ENCODE measurements at places on chromosomes 2 and 18.
A peak's percentile ranks its signal among the peaks of the same experiment; 100 is the strongest.

DNA sequence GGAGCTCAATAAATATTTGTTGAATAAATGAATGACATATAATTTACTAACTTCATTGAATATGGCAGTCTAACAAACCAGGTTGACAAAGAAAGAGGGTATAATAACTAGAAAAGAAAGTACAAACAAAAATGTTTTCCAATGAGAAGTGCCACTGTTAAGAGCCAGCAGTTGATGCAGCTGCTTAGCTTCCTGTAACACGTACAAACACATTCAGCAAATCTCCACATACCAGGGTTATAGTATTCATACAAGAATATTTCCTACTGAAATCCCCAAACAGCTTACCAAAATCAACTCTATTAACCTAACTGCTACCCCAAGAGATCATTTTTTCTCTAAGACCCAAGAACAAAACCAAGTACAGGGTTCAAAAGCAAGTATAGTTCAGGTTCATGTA is 77.7 kb downstream of the THADA start:
- no peak for DNase-seq

DNA sequence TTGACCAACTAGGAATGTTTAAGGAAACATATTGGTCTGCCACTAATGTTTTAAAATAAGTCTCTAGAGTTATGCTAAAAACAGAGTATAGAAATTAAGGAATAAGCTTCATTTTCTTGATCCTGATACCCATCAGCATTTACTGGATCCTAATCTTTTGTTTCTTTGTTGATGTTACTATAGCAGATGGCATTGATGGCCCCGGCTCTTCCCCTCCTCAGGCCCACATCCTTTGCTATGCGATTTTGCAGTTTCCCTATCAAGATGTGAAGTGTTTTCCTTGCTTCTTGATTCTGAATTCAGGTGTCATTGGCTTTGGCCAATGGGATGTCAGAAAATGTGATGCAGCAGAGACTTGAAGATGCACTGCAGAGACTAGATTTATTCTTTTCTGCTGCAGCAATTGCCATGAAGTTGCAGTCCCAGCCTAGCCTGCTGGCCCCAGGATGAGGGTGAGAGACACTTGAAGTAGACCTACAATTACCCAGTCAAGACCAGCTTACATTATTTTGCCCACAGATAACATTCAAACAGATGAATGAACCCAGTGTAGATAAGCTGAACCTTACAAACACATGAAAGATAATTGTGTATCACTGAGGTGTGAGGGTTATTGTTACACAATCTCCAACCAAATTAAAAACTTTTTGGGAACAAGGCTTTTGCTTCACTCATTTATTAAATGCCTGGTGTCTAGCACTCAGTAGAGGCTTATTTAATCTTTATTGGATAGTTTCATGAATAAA is 115.2 kb upstream of the ITGA4 start:
- DNase-seq, result no peak

GRCh38 chr2:209532321-209532720 is 108.5 kb downstream of the MAP2 start:
- DNase-seq, result no peak

DNA sequence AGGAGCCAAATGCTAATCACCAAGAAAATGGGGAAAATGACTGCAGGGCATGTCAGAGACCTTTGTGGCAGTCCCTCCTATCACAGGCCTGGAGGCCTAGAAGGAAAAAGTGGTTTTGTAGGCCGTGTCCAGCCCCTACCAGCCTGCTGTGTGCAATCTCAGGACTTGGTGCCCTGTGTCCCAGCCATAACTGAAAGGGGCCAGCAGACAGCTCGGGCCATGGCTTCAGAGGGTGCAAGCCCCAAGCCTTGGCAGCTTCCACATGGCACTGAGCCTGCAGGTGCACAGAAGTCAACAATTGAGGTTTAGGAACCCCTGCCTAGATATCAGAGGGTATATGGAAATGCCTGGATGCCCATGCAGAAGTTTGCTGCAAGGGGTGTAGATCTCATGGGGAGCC is 391.2 kb upstream of the FSIP2 start:
- DNase-seq, result no peak

DNA sequence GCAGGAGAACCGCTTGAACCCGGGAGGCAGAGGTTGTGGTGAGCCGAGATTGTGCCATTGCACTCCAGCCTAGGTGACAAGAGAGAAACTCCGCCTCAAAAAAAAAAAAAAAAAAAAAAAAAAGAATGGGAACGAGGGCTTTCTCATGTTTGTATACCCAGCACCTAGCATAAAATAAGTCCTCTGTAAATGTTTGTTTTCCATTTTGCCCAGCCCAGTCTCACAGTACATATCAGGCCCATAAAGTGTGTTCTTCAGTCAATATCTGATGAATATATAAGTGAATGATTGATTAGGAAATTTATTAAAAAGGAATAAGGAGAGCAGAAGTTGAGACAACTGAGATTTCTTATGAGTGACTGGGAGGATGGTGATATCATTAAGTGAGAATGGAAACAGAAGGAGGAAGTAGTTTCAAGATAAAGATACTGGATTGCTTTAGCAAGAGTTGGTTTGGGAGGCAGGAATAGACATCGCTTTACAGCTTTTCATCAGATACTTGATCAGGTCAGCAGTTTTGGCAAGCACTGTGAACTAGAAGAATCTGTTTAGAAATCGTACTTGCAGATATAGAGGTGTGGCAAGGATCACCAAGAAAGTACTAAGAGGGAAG is 327.5 kb downstream of the KIAA1328 start:
- DNase-seq, result no peak

DNA sequence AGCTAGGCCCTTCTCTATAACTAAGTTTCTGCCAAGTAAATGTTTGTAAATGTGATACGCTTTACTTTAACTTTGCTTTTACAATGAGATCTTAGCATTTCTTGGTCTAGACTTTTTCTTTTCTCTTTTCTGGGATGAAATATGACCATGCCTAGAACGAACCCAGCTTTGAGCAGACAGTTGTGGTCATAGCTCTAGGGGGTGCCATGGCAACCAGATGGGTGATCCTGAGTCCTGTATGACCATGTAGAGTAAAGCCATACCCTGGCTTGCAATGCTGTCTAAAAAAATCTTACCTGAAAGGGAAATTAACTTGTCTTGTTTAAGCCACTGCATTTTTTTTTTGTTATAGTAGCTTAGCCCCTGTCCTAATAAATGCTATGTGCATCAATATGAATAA is 956.3 kb downstream of the SLC4A3 start:
- no peak for DNase-seq

GRCh38 chr2:193409951-193410350 is 1215.2 kb upstream of the TMEFF2 start:
- DNase-seq, result no peak

DNA sequence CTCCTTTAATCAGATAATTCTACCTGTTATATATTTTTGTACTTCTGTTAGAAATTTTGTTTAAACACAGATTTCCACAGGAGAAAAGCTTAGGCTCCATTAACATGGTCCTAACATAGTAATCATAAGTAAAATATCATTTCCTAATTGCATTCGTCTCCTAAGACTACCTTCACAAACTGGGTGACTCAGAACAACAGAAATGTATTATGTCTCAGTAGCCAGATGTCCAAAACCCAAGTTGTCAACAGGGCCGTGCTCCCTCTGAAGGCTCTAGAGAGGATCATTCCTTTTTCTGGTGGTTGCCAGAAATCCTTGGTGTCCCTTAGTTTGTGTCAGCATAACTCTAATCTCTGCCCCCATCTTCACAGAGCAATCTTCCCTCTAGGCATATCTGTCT is 5.4 kb downstream of the FBXO15 start:
- DNase-seq, result no peak

DNA sequence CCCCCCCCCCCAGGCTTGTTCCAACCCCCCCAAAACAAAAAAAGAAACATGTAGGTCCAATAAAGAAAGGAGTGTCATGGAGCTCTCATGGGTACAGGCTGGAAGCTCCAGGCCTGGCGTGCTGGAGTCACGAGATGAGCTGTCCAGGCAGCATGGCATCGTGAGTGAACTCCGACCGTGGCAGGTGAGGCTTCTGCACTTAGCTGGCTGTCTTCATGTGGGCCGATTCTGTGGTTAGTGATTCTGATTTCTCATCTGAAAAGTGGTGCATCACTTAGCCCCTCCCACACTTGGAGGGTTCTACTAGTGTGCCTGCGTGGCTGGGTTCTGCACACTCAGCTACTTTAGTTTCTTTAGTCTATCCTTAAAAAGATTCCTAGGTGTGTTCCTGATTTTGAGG is 126.4 kb upstream of the MGAT5 start:
- DNase-seq, result peak; percentile 50

- no peak for DNase-seq
Observed at GRCh38 chr18:77648411-77648810, 398.8 kb downstream of the GALR1 start.

- DNase-seq, result no peak
Observed at GRCh38 chr18:49597157-49597931, 35.5 kb downstream of the LIPG start.

- no peak for DNase-seq
Observed at GRCh38 chr18:79508565-79509535, 113.1 kb downstream of the NFATC1 start.

GRCh38 chr18:5238371-5238976 is 41.4 kb upstream of the AKAIN1 start:
- DNase-seq, result peak; percentile 8

DNA sequence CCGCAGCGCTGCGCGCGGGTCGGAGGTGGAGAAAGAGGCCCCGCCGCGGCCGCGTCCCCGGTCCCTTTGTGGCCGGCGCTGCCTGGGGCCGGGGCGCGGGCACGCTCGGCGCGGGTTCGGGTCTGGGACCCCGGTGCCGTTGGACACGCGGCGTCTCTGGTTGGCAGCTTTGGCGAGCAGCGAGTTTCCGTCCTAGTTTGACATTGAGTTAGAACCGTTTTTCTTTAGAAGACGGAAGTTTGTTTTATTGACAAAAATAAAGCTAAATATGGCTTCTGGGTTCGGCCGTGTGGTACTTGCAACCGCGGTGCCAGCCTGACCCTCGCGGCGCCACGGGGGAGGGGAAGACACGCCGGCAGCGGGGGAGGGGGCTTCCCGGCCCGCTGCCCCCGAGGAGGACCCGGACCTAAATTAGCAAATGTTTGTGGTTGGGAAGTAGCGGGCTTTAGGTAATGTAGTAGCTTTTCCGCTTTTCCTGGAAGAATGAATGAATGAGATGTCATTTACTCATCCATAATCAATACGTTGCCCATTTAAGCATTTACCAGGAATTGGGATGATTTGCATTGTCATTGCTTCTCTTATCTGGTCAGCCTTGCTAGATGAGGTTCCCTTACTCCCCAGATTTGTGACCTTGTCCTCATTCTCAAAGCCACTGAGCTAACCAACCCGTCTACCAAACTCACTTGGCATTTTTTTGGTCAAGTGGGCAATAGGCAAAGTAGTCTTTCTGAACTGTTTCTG is 530 bp downstream of the GALNT1 start:
- no peak for DNase-seq

DNA sequence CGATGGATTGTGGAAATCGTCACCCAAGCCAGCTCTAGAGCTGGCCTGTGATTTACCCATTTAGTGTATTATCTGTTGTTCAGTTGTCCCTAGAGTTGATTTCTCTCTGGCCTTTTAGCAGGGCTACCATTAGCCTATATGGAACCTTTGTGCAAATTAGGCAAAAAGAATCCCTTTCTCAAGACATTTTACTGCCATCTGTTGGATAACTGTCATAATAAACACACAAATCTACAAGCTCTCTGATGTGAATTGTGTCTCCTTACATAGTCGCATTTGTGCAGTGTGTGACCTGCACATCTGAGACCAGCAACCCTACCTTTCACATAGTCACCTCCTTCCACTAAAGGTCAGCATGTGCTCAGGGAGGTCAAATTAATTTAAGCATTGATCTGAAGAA is 34.0 kb downstream of the LOXHD1 start:
- DNase-seq, result no peak

- DNase-seq, result no peak
Observed at GRCh38 chr2:29519338-29519925, 402.0 kb downstream of the ALK start.

GRCh38 chr2:15435474-15435873 is 125.7 kb downstream of the NBAS start:
- DNase-seq, result no peak

DNA sequence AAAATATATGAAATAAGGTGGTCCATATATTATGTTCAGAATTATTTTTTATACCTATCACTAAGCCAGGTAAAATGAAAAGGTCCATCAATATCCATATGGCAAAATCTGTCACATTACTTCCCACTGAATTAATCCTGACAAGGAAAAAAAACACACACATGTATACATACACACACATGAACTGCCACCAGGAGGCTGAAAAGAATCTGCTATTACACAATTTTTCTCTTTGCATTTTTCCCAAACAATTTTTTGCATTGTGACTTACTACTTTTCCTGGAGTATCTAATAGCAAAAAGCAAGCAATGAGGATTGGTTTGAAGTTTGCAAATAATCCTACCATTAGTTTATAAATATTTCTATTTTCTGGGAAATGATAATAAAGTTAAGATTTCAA is 128.2 kb upstream of the CD226 start:
- no peak for DNase-seq

DNA sequence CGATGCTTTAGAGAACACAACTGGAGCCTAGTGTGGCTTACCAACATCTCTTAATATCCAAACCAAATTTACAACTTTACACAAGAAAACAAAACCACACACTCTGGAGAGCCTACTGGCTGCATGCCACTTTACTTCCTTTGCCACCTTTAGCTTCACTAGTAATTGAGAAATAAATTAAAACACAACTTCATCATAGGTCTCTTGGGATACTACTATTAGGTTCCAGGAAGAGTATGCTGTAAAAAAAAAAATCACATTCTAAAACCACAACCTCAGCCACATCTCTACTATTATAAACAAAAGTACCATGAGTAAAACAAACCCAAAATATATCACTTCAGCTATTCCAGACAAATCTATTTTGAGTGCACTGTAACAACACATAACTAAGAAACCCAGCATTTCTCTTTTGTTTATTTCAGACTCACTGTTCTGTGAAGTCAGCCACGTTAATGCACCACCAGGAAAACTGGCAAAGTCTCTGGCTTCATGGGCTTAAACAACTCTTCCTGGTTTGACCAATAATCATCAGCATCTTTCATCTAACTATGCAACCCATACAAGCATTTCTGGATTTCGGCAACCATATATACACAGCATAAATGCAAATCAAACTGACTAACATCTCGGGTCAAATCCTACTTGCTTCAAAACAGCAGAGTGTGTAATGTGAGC is 59.1 kb downstream of the REV1 start:
- DNase-seq, result no peak

DNA sequence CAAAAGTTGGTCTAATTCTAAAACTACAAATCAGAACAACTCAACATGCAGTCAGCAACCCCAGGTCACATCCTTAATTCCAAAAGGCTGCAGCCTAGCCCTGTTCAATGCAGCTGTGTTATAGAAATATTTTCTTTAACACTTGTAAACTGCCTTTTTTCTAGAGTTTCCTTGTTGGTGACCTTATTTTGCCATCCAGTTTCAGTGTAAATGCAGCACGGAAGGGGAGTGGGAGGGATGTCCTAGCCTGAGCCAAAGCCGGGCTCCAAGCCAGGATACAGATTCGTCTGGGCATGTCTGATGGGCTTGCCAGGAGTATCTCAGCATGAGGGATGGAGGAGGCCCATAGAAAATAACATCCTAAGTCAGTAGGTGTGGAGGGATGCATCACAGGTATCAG is 17.7 kb upstream of the SP3 start:
- DNase-seq, result no peak
